ENCODE measurements at places on chromosomes 7 and 10.

- no peak for DNase-seq
These were observed 39.2 kb upstream of the COL1A2 start for GRCh38 chr7:94355454-94355853.

GRCh38 chr10:96152437-96152836 is 22.3 kb downstream of the ZNF518A start:
- no peak for DNase-seq

DNA sequence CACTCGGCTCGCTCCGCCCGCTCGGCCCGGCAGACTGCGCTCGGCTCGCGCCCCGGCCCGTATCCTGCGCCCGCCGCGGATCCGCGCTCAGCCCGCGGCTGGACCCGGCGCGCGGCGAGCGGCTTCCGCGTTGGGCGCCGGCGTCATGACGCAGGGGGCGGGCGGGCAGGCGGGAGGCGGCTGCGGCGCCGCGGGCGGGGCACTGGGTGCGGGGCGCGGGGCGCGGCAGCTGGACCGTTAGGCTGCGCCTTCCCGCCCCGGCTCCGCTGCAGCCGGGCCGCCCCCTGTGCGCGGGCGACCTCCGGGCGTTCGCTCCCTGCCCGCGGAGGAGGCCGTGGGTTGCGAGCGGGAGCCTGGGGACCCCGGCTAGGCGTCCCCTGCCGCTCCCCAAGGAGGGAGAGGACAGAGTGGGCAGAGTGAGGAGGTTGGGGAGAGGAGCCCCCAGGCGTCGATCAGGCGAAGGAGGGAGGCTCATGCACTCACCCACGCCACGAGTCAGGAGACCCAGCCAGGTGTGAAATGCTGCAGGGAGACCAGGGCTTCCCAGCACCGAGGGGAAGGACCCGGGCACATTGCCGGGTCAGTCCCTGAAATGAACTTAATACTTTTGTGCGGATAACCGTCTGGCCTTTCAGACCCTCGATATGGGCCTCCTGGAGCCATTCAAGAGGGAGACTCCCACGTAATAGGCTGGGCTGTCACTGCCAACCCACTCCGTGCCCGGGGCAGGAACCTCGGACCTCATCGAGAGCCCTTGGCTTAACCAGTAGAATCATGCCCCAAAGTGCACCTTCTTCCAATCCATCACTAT is at the start of gene PIP4K2A:
Gene PIP4K2A (minus strand): TSS at position 100 of the 811 bp plus-strand sequence. CDS start 252 bp downstream, outside the sequence.
- peak; percentile 50 for DNase-seq

GRCh38 chr10:28841625-28842024 is 164.3 kb downstream of the BAMBI start:
- no peak for DNase-seq

GRCh38 chr7:100856871-100857282 is 4.4 kb downstream of the SLC12A9 start:
- no peak for DNase-seq

GRCh38 chr10:7788639-7789286 is 786 bp downstream of the ATP5F1C start:
- no peak for DNase-seq

GRCh38 chr7:51325908-51326307 is 9.3 kb upstream of the COBL start:
- no peak for DNase-seq

Data from D721Med (cell line).